ENCODE measurements at places on chromosomes 1 and 21.

- no peak for DNase-seq
Observed at GRCh38 chr1:222754366-222755139, 17.6 kb downstream of the FAM177B start.

- DNase-seq: no peak
Observed at GRCh38 chr1:63663301-63663700, 70.1 kb downstream of the PGM1 start.

- no peak for DNase-seq
Observed at GRCh38 chr1:83828456-83828855, 170.5 kb downstream of the TTLL7 start.

DNA sequence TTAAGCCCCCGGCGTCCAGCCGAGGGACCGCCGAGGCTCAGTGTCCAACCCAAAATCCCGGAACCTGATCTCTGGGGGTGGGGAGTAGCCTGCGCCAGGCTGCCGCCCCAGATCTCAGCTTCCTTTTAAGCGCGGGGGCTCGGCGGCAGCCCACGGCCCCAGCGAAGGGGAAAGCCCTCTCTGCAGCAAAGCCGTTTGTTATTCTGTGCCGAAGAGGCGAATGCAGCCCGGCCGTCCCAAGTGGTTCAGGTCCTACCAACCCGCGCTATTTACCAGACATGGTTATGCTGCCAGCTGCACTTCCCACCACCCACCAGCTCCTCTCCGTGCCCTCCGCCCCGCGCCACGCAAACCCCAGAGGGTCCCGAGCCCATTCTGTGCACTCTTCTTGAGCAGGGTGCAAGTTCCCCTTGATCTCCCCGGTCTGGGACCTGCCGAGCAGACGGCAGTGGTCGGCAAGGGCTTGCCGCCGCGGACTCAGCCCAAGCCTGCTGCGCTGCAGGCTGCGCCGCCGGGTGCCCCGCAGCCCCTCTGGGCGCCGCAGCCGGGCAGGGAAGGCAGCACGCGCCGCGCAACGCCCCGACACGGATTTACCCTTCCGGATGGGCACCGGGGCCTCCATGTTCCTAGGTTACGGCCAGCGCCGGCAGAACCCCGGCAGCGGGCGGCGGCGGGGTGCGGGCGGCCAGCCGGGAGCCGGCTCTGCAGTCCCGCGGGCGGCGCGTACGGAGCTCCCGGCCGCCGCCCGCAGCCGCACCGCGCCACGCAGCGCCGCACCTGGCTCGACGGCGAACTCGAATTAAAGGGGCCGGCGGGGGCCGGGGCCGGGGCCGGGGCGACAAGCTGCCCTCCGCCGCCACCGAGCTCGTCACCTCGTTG is 738 bp upstream of the KCNA2 start:
- no peak for DNase-seq

DNA sequence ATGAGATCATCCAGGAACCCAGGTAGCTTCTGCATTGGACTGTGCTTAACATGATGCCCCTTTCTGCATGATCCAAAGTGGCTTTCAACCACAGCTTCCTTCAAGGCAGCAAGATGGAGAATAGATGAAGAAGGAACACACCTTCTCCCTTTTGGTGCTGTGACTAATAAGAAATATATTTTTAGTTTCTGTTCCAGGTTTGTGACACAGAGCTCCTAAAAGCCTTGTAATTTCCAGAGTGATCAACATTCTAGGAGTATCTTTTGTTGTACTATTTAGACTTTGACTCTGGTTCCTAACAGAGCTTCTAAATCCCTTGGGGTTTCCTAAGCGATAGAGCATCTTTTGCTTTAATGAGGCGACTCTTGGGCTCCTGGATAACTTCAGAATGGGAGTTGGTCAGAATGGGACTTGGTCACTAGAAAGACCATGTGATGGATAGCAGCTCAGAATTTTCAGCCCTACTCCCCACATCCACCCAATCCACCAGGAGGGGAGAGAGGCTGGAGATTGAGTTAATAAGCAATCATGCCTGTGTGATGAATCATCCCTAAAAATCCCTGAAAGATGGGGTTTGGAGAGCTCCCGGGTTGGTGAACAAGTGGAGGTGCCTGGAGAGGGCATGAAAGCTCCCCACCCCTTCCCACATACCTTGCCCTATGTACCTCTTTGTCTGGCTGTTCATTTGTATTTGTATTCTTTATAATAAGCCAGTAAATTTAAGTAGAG is 134.8 kb downstream of the FGGY start:
- no peak for DNase-seq

GRCh38 chr21:35108887-35109286 is 59.8 kb upstream of the RUNX1 start:
- no peak for DNase-seq

GRCh38 chr1:67947114-67947513 is 103.3 kb downstream of the DIRAS3 start:
- DNase-seq: no peak

- DNase-seq: peak; percentile 44
Observed at GRCh38 chr1:183543619-183544204, 46.5 kb downstream of the NCF2 start.

DNA sequence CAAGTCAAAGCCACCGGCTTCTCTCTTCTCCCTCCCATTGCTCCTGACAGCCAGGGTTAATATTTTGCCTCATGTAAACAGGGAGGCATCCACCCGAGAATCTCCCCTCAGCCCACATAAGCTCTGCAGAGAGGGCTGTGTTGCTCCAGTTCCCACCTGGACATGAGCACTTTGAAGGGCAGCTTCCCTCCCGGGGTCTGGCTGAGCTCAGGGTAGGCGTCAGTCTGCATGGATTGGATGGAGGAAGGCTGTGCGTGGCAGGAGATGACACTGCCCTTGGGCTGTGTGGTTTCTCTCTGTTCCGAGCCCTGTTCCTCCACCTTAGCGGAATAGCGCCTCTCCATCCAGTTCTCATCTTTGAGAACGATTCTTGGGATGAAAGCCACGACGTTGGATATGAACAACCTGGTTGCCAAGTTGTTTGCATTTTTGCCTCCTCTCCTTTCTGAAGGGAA is 53.7 kb upstream of the ETS2 start:
- DNase-seq: no peak

DNA sequence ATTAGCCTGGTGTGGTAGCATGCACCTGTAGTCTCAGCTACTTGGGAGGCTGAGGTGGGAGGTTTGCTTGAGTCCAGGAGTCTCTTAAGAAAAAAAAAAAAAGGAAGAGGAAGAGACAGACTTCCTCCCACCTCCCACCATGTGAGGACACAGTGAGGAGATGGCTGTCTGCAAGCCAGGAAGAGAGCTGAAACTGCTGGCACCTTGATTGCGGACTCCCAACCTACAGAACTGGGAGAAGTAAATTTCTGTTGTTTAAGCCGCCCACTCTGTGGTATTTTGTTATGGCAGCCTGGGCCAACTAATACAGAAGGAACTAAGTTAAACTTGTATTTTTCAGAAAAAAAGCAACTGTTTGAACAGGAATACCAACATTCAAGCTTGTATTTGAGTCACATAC is 21.7 kb downstream of the DOP1B start:
- DNase-seq: no peak

GRCh38 chr1:246037832-246038231 is 469.2 kb downstream of the SMYD3 start:
- DNase-seq: no peak

DNA sequence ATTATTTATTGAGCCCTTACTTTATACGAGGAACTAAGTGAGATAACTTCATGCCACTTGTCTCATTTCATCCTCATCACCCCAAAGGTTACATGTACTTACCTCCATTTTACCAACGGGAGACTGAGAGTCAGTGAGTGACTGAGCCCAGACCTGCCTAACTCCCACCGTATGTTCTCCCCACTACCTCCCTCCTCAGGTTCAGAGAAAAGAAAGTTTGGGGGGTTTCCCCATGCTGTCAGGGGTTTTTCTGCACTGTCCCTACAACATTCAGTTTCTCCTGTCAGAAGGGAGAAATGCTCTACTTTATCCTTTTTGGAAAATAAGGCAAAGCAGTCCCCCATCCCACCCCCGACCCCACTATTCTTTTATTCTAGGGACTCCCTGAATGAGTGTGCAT is 32.9 kb downstream of the FAM78B start:
- no peak for DNase-seq

GRCh38 chr1:18599086-18599485 is 31.6 kb upstream of the PAX7 start:
- DNase-seq: no peak

DNA sequence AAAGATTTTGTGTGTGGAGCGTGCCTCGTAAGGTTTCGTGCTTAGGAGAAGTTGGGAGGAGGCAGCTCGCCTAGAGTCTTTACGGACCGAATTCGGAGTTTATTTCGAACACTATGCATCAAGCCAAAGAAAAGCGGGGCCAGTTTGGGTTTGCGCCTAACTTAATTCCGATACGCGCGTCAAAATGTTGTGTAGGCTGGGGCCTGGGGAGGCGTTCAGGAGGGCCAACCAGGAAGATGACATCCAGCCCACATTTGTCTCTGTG is 6.4 kb downstream of the FOXD2 start:
- DNase-seq: no peak

DNA sequence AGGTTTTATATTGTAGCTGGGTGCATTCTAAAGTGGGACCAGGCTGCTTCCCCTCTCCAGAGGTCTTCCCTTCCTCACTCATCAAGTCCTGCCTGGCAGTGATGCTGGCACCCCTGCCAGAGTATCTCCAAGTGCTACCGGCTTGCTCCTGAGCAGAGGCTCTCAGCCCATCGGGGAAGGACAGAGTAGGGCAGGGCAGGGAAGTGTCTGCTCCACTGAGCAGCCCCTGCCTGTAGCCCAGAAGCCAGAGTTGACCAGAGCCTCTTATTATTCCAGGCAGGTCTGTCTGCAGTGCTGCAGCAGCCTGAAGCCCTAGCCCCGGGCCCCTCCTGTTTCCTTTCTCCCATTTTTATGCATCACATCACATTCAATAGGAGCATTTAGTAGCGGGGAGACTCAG is 51.1 kb downstream of the ATP2B4 start:
- no peak for DNase-seq

DNA sequence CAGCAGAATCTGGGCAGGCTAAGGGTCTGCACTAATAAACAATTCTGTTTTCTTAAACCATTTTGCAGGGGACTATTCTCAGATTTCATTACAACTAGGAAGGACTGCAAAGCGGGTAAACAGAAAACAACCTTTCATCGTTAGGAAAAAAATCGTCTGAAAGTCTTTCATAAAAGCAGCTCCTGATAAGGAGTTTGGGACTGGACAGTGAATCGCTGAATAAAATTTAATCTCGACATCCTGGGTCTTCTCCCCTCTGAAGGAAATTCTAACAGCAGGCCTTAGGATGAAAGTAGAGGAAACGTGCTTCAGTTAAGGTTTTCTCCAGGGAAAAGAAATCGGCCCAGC is 471 bp upstream of the MTF2 start:
- no peak for DNase-seq

- DNase-seq: peak; percentile 57
Observed at GRCh38 chr1:156750711-156751450, 594 bp downstream of the HDGF start.

- DNase-seq: no peak
Observed at GRCh38 chr1:154476791-154477190, 25.2 kb upstream of the TDRD10 start.

DNA sequence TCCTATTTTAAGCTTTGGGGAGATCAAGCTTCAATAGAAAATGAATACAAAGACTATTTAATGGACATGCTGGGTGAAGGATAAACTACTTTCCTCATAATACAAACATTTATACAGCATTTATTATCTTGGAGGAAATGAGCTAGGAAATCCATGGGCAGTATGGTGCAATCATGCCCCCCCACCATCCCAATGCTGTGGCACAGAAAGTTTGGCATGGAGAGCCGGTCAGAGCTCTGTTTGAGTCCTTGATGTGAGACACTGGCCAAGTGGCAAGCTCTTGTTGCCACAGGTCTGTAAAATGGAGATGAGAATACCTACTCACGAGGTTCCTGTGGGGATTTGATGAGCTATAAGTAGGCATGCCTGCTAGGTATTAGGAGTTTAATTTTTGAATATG is 120.6 kb downstream of the MAB21L3 start:
- no peak for DNase-seq

GRCh38 chr1:98084188-98084587 is 163.4 kb upstream of the DPYD start:
- no peak for DNase-seq

DNA sequence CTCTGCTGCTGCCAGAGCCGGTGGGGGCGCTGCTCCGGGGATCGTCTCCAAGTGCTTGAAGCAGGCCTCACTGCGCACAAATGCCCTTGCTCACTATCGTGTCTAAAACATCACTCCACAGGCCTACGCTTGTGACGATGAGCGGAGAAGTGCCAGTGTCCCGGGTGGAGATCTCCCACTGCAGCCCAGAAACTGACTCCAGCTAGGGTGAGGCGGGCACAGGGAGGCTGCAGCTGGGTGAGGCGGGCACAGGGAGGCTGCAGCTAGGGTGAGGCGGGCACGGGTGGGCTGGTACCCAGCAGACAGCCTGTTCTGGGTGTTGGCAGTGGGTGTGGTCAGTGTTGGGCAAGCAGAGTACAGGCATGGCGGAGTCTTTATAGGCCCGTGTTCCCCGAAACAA is 22.7 kb upstream of the PDXK start:
- no peak for DNase-seq

- DNase-seq: no peak
Observed at GRCh38 chr1:198166900-198167299, 10.1 kb downstream of the NEK7 start.

DNA sequence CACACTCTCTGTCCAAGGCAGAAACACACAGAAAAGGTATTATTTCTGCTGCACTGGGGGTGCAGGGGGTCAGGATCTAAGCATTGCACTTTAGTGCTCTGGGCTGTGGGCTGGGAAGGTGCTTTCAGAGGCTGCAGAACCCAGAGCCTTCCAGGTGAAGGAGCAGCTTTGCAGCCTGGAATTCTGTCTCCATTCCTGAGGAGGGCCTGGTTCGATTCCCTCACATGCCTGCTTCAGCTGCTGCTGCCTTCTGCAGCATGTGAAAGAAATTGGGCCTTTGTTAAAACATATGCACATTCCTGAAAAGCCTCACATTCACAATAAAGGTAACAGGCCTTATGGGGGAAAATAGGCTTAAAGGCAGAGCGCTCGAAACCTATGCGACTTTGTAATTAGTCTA is 35.9 kb downstream of the VTCN1 start:
- no peak for DNase-seq

DNA sequence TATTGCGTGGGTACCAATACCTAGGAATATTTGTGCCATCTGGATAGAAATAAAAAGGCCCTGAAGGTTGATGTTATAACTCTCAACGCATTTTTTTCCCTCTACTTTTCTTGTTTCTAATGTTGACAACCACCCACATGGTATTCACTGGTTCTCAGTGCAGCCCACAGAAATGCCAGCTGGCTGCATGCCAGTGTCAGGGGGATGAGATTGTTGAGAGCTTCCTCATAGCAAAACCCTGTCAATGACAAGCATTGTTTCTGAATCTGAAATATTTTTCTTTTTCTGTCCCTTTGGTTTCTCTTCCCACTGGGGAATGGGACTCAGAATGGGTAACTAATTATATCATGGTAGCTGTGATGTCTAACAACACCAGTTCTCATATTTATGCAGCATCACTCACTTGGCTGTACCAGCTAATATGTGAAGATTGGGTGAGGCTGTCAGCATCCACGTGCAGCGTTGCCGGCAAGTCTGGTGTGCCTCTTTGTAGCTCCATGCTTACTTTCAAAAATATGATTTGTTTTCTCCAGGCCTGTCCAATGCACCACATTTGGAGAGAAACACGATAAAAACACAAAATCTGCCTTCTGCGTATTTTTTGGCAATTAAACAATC is 284.6 kb downstream of the PTBP2 start:
- DNase-seq: no peak
